Stimulated activated CD4-positive, alpha-beta T cell treated with anti-CD3 and anti-CD28 coated beads, TNF-alpha, amount 100 ng/mL, for 1 hour (primary cell): ENCODE measurements at places on chromosomes 3 and 15.

- DNase-seq: no peak
These were observed 483.7 kb upstream of the FRG2C start for GRCh38 chr3:75180235-75180944.

DNA sequence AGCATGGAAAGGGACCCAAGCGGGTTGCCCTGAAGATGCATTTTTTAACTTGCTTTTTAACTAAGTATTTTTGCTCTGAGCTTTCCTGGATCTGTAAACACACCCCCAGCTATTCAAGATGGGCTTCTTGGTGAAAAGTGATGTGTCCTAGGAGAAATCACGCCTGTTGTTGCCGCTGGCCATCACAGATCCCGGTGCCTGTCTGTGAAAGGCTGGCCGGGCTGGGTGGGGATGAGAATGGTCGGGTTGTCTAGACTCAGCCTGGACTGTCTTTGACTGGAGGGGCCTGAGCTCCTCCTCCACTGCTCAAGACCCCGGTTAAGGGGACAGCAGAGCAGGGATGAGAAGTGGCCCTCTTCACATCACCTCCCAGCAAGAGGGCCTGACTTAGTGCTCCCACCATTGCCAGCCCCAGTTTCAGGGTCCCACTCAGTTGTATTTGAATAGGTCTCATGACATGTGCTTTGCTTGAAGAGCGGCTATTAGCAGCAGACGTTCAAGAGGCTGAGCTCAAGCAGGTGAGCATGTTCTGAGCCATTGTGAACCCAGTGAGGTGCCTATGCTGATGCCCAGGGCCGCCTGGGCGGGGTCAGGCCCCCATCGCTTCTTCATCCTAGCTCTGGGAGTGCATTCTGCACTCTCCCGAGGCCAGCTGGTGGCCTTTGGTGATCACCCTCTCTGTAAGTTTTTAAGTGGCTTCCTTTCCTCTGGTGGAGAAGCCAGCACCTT, 79.9 kb downstream of the IGF1R start:
- DNase-seq: no peak

- no peak for DNase-seq
These were observed 515.9 kb downstream of the GBE1 start for GRCh38 chr3:81245501-81245900.

DNA sequence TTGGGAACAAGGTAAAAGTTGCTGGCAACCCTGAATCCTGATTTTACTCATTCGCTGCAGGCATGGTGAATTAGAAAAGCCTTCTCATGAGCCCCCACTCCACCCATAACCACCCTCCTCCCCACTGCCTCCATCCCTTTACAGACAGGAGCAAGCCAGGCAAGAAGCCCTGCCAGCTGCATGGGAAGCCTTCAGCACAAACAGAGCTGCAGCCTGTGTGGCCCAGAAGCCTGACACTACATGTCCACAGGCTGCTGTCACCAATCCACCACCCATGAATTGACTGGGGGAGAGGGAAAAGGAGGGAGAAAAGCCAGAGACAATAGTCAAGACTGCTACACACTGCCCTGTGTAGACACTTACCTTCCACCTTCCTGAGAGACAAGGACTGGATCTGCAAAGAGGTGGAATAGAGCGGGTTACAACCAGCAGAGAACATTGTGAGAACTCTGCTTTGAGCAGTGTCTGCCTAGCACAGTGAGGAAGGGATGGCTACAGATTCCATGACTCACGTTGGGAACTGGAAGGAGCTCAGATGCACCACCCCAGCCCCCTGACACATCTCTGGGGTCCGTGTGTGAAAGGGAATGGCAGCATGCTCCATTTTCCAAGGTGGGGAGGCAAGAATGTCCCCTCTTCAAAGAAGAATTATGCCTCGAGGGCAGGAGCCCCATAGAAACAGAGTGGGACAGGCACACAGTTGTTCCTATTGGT, 33.9 kb downstream of the DZIP1L start:
- DNase-seq: no peak
